NCI-H1694 (cell line): ENCODE measurements at places on chromosomes 1 and 21.

- DNase-seq, result no peak
These were observed 1.7 kb upstream of the TFF3 start for GRCh38 chr21:42316891-42317290.

DNA sequence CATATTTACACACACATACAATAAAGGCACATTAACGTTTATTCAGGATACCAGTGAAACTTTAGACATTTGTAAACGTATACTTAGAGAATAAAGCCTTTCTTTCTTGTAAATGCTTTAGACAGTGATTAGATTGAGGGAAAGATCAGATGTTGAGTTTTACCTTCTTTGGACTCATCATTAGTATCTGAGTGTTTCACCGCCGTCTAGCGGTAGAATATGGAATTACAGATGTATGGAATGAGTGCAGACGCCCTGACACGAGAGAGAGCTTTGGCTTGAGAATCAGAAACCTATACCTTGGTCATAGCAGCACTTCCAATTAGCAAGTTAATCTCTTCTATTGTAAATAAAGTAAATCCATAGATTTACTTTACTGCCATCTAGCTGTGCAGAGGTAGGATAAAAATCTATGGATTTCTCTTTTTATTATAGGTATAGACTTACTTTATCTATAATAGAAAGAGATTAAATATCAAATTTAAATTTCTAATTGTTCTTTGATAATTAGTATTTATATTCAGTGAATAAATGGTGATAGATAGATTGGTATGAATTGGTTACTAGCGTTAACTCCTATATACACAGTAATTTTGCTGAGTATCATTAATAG is 12.6 kb downstream of the FLG2 start:
- DNase-seq, result peak; percentile 83

DNA sequence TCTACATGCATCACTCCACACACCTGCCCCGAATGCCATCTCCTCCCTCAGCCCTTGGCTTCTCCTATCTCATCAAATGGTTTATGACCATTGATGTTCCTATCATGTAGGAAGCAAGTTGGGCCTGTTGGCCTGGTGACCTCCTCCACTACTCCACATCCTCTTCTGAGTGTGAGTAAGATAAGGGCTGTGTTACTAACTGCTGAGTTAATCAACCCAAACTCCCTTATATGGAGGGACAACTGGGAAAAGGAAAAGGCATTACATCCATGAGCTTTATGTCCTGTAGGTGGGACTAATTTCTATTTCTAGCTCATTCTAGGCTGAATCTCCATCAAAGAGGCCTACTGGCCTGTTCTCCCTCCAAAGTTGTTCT is 57.6 kb downstream of the WLS start:
- DNase-seq, result no peak

GRCh38 chr1:51190961-51191360 is 45.1 kb upstream of the RNF11 start:
- DNase-seq, result no peak

- no peak for DNase-seq
These were observed 6.8 kb downstream of the SLC5A9 start for GRCh38 chr1:48229317-48229716.

- no peak for DNase-seq
These were observed 20.2 kb downstream of the NUAK2 start for GRCh38 chr1:205301205-205301821.

DNA sequence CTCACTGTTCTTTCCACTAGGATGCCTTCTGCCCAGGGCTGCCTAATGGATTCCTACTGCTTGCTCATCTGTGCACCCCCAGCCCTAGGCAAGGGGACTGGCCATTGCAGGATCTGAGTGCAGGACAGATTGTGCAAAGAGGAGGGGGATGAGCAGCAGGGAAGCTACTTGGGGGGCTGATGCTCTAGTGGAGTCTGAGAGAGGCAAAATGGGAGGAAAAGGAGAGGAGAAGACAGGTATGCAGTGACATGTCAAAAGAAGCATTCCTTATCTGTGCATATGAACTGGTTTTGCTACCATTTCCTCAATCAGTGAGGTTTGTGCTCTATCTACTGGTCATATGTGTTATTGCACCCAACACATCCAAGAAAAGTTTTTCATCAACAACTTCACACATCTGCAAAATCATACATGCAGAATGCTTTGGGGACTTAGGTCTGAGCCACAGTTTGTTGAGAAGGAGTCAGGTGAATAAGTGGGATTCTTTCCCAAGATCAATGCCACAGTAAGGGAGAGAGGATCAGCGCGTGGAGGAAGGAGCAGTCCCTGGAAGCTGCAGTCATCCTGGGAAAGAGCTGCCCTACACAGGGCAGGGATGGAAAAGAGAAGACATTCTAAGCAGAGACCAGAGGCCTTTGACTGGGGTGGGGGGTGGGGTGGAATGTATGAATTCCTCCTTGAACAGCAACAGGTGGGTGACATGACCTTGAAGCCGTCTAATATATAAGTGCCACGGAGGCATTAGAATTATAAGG is 14.4 kb downstream of the SLC5A9 start:
- peak; percentile 10 for DNase-seq

DNA sequence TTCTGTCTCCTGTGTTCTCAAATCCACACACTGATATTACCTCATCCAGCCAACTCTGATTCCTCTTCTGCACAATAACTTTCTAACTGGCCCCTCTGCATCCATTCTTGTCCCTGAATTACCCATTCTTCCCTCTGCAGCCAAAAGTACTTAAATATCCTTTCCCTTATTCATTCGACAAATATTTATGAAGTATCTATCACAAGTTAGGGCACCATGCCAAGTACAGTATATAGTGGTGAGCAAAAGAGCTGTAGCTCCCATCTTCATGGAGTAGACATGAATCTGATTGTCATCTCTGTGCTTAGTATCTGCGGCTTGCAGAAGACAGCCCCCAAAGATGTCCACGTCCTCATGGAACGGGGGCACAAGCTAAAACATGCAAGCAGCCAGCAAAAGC is 316.8 kb downstream of the SETD4 start:
- no peak for DNase-seq

GRCh38 chr1:3393024-3393986 is 61.2 kb upstream of the ARHGEF16 start:
- DNase-seq, result no peak

DNA sequence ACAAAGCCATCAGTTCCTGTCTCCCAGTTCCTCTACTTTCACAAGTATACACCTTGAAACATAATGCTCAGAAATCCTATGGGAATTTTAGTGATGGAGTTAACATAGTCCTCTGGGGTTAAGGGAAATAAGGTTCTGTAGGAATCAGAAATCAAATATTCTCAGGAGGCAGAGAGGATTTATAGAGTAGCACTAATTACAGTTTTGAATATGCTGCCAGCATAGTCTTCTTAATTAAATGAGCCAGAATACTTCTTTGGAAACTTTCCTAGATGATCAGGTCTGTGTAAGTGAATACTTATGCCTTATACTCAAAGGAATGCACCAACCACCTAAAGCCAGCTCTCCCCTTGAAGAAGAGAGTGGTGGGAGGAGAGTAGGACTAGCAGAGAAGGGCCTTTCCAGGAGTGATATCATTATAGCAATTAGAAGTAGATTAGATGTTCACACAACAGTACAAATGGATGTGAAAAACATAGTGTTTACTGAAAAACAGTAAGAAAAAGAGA is 31.4 kb upstream of the DIRAS3 start:
- no peak for DNase-seq

DNA sequence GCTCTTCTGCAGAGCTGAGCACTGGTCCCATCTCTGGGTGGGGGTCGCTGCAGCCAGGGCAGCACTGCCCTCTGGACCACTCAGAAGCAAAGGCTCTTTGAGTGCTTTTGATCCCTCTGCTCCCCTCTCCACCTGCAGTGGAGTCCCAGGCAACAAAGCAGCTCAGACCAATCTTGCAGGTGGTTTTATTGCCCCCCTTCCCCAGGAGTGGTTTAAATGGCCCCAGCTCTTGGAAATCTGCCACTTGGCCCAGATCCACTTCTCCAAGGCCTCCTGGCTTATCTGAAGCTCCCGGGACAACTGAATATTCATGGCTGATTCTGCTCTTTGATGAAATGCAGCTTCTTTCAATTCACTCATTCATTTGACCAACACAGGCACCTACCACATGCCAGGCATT is 2.7 kb downstream of the STUM start:
- no peak for DNase-seq

DNA sequence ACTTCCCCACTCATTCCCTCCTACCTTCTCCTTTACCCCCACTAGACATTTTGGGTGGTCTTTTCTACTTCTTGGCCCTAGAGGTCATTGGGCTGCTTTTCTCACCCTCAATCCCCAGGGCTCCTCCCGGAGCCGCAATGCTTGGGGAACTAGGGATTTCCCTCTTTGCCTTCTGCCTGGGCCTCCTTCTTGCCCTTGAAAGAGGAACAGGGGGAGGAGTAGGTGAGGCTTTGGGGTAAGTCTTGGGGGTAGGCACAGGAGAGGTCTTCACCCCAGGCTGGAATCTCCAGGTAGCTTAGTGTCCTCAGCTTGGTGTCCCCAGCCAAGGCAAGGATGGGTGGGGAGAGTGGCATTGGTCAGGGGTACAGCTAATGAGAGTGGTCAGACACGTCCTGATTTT is 56.2 kb upstream of the EPS8L3 start:
- no peak for DNase-seq

- no peak for DNase-seq
These were observed 17.6 kb downstream of the CLCA2 start for GRCh38 chr1:86441581-86441980.

DNA sequence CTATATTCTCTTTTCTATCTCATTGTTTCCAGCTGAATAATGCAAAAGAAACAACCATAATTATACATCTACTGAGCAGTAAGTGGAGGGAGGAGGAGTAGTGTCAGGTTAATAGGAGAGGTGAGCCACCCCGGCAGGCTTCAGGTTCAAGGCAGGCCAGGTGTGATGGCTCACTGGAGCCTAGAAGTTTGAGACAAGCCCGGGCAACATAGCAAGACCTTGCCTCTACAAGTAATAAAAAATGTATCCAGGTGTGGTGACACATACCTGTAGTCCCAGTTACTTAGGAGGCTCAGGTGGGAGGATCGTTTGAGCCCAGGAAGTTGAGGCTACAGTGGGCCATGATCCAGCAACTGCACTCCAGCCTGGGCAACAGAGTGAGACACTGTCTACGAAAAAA is 1.9 kb upstream of the DIP2A start:
- no peak for DNase-seq

DNA sequence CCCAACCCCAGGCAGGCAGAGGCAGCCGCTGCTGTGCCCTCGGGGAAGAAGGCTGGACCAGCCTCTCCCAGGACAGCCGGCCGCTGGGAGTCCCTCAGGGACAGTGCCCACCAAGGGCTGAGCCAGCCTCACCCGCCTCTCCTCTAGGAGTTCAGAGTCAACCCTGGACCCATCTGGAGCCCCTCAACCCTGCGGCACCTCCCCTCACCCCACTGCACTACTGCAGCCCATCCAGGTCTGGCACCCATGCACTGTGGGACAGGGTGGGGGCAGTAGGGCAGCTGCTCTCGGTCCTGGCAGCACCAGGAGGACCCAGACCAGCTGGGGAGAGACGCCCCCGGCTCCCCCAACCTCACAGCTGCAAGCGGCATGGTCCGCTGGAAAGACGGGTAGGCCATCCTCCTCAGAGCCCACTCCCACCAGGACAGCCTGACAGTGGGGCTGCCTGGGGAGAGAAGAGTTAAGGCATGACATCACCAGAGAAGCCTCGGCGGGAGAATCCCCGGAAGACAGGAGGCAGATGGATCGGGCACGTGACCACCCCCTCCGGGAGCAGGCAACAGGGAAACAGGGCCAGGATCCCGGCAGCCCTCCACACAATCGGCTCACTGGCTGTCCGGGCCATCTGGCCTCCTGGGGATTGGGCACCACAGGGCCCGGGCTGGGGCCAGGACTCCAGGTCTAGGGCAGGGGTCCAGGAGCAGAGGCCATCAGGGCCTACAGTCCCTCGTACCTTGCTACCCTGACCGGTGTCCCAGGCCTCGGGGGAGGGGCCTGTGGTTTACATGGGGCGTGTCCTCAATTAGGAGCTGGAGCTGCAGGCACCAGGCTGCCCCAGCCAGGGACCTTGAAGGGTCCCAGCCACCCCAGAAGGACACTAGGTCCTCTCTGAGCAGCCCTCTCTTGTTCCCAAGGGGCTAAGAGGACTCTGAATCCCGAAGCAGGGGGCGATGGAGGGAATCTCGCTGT is 3.1 kb downstream of the ACAP3 start:
- peak; percentile 90 for DNase-seq

- no peak for DNase-seq
These were observed 569 bp downstream of the TRABD2B start for GRCh38 chr1:47996406-47997226.

- DNase-seq, result no peak
These were observed 25.3 kb downstream of the CACNA1E start for GRCh38 chr1:181508486-181509165.

DNA sequence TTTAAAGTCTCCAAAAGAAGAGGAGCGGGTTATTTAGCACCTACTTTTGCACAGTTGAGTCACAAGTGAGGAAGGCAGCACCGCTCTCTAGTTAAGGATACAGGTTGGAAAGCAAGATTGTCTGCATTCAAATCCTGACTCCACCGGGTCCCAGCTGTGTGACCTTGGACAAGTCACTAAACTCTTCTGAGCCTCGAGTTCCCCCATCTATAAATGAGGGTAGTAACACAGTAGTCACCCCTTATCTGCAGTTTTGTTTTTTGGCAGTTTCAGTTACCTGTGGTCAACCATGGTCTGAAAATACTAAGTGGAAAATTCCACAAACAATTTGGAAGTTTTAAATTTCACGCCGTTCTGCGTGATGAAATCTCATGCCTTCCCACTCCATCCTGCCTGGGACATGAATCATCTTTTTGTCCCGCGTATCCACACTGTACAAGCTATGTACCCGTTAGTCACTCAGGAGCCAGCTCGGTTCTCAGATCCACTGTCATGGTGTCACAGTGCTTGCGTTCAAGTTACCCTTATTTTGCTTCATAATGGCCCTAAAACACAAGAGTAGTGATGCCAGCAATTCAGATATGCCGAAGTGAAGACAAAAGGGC is 49.4 kb downstream of the CAPZB start:
- DNase-seq, result no peak

- no peak for DNase-seq
These were observed 22.8 kb upstream of the DEGS1 start for GRCh38 chr1:224160171-224160682.
